Stimulated activated CD4-positive, alpha-beta T cell treated with anti-CD3 and anti-CD28 coated beads, Interleukin-12 subunit alpha, Interleukin-12 subunit beta, amount 100 ng/mL, for 24 hours (primary cell): ENCODE measurements at places on chromosomes 2 and 18.

- DNase-seq: no peak
Observed at GRCh38 chr2:217456016-217456415, 546.8 kb downstream of the TNS1 start.

GRCh38 chr2:112542123-112542983, at the start of gene POLR1B:
Gene POLR1B, plus strand, starts transcription at chr2:112542465. Its CDS starts 30 bp downstream, at chr2:112542495.
- peak; percentile 70 for DNase-seq

GRCh38 chr2:18611184-18611583, 21.8 kb upstream of the NT5C1B start:
- DNase-seq: no peak

DNA sequence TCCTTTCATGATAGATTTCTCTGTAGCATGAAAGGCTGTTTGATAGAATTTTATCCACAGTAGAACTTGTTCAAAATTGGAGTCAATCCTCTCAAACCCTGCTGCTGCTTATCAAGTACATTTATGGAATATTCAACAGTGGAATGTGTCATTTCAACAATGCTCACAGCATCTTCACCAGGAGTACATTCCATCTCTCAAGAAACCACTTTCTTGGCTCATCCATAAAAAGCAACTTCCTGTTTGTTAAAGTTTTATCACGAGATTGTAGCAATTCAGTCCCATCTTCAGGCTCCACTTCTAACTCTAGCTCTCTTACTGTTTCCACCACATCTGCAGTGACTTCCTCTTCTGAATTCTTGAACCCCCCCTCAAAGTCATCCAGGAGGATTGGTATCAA, 29.4 kb downstream of the PDCL3 start:
- DNase-seq: no peak

DNA sequence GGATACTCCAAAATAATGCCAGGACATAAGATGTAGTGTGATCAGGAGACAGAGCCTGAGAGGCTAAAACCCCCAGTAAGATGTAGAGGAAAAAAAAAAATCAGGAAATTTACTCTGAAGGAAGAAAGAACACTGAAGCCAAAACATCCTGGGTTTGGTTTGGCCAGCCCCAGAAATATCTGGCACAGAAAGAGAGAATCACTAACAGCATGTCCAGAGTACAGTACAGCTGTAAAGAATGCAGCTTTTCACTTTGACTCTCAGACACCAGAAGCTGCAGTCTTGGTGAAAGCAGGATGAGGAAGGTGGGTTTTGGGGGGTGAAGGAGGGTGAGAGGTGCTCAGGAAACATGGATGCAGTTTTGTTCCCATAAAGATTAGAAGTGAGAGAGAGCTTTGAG, 1577.7 kb upstream of the ACVR2A start:
- DNase-seq: no peak

GRCh38 chr2:5530011-5530696, 162.0 kb upstream of the SOX11 start:
- no peak for DNase-seq

DNA sequence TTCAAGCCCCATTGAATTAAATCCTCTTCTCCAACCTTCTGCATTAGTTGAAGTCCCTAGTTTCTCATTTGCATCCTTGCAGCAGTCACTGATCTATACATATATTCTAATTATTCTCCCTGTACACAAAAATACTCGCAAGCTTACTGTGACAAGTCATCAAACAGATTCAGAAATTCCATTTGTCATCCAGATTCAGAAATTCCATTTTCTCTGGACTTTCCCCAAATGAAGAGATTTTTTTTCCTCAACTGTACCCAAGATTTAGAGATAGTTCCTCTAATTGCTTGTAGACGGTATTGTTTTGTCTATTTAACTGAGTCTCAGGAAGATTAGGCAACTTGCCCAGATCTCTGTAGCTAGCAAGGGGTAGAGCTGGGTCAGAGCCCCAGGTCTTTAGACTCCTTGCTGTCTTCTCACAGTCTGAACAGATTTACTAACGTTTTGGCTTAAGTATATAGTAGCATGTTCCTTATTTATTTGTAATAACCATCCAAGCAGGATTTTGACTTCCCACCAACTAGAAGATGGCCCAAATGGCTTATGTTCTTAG, 34.2 kb downstream of the RAB12 start:
- DNase-seq: no peak

DNA sequence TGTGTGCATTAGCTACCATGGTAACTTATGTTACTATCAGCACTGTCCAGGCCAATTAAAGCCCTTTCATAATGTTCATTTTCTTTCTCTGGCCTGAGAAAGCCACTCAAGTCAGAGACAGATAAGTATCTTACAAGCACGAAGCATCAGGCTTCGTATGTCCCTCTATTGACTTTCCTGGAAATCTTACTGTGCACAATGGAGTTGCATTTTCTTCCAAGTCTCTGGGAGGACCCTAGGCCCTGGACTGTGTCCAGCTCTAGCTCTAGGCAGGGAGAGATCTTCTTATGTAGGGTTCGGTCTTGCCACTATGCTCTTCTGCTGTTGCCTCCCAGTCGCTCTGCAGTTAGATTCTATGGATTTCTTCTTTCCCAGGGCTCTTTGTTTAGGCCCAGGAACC, 40.0 kb upstream of the ITGA6 start:
- DNase-seq: no peak

- DNase-seq: no peak
Observed at GRCh38 chr18:46338205-46338604, 234.0 kb downstream of the HAUS1 start.

DNA sequence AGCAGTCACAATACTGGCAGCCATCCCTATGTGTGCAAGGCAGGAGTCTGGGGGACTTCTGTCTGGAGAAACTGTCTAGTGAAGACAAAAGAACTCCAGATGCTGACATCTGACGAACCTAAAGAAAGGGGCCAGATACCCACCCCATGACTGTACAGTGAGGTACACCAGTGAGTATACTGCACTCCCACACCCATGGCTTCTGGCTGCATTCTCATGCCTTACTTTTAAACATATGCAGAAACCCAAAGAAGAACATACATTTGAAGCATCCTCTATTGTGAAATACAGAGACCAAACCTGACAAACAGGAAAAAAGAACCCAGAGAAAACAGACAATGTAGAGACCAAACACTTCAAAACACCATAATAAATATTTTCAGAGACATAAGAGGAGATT, 102.2 kb downstream of the ACTR3 start:
- no peak for DNase-seq

DNA sequence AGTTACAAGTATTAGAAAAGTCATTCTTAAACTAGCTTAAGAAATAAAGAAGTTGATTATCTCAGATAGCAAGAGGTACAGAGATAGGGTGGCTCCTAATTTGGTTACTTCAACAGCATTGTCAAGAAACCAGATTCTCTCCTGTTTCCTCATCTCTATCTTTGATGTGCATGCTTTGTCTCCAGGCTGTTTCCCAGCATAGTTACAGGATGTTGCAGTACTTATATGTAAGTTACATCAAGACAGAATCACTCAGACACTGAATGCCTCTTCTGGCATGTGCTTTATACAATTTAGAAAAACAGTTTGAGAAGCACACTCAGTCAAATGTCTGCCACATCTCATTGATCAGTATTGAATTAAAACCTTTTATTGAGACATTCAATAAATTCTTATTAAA, 189.5 kb upstream of the UBE2E3 start:
- DNase-seq: no peak

GRCh38 chr2:185787227-185788145, 48.9 kb downstream of the FSIP2 start:
- no peak for DNase-seq

DNA sequence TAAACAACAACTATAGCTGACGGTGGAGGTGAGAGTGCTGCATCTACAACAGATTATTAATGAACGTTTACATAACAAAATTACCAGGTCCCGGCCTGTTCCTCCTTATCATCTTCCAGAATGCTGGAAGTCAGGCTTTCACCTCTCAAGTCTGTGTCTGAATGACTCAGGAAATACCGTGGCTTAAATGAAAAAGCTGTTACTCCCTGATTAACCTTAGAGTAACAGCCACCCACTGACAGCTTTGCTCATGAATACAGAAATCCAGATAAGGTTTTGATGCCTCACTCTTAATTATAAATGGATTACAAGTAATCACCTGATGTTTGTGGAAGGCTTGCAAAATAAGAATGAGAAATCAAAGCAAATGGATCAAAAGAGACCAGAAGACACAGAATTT, 885.3 kb upstream of the CELF4 start:
- DNase-seq: no peak

DNA sequence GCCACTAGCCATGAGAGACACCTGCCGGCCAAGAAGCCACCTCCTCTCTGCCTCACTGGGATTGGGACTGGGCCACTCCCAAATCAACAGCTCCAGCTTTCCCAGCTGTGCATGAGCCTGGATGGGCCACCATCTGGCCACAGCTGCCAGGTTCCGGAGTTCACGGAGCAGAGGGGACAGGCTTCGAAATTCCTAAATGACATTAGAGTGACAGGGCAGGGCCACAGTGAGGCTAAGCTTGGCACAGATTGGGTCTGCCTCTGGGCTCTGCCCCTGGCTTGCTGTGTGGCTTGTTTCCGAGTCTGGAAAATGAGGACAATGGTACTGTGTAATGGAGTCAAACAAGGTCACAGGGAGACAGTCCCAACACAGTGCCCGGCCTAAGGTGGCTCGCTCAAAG, 6.5 kb downstream of the DIPK1C start:
- DNase-seq: no peak

DNA sequence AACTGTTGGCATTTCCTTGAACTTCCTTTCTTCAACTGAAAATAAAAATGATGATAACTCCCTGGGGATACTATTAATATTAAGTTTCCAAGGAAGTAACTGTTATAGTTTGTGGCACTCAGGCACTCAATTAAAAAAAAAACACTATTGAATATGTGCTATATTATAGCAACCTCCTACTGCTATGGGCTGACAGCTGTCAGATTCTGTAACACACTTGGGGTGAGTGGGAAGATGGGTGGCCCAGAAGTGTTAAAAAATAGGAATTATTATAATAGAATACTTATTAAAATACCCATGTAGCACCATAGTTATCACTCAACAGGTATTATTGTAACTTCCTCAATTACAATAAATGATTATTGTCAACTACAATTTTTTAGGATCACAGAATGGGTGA, 130.9 kb downstream of the RNF152 start:
- no peak for DNase-seq

GRCh38 chr18:44497757-44498490, 182.8 kb upstream of the SETBP1 start:
- no peak for DNase-seq

DNA sequence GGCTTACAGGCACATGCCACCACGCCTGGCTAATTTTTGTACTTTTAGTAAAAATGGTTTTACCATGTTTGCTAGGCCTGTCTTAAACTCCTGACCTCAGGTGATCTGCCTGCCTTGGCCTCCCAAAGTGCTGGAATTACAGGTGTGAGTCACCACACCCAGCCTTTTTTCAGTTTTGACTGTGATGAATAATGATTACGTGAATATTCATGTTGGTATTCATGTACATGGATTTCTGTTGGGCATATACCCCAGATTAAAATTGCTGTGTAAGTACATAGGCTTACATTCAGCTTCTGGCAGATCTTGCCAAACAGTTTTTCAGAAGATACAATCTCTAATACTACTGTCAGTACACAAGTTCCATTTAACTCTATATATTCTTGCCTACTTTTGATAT, 20.9 kb downstream of the SLC39A10 start:
- no peak for DNase-seq

DNA sequence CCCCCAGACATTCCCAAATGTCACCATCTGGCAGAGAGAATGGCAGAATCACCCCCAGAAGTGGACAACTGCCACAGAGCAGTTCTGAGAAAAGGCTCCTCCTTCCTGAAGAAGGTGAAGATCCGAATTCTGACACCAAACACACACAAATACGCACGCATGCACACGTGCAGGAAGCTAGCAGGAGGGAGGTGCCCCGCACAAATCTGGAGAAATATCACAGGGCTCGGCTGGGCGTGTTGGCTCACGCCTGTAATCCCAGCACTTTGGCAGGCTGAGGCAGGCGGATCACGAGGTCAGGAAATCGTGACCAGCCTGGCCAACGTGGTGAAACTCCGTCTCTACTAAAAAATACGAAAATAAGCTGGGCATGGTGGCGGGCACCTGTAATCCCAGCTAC, 38.5 kb upstream of the ATG16L1 start:
- no peak for DNase-seq

DNA sequence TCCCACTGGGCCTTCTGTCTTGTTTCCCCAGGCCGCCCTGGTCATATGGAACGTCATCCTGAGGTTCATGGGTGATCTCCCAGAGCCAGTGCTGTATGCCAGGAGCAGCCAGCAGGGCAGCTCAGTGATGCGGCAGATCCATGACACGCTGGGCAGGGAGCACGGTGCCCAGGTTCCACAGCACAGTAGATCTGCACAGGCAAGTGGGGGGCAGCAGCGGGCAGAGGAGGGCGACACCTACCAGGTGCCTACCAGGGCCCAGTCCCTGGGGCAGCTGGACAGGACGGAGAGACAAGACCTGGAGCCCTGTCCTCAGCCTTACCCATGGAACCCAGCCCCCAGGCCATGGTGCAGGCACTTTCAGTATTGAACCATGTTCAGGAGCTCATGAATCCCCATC, 36.1 kb upstream of the GPR17 start:
- no peak for DNase-seq

- no peak for DNase-seq
Observed at GRCh38 chr2:118834440-118834810, 13.0 kb downstream of the EN1 start.

DNA sequence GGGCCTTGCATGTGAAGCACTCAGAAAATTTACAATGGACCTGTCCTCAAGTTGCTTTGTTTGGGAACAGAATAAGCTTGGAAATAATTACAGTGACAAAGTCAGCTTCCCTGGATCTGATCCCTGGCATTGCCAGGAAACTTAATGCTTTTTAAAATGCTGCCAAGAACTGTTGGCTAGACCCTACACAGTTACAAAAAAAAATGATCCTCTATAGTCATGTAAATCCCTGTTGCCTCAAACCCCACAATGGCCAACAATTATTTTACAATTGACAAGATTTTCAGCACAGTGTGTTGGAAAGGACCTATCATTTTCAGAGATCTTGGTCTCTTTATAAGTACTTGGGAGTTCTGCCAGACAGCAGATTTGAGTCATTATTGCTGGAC, 470.4 kb upstream of the ACVR2A start:
- no peak for DNase-seq

GRCh38 chr2:213119061-213119809, 32.2 kb downstream of the IKZF2 start:
- no peak for DNase-seq

DNA sequence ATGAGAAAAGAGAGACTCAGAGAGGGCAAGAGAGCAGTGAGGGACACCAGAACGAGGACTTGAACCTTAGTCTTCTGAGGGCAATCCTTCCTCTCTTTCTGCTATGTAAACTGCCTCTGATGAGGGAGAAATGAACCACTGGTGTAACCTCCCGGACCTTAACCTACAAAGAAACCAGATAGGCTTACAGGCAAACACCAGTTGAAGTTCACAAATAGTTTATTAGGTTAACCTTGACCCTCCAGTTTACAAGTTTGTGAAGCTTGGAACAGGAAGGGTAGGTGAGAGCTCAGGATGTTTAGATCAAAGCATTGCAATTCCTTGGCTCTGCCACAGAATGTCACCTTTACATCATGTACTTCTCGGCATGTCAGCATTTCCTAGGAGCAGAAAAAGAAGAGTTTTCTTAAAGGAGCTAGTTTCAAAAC, 486.4 kb upstream of the SPRED2 start:
- DNase-seq: no peak
